ENCODE measurements at places on chromosomes 7 and 10. TPM values are rescaled to one million over a fixed set of nuclear protein-coding genes. Genes with fewer than 3 reads are reported as not detected.

Gene HOXA10
- 1.8 TPM for total RNA-seq

Gene THSD7A
- 28.3 TPM for total RNA-seq

Gene PBLD
- 4.2 TPM for total RNA-seq

Gene TRIL
- total RNA-seq, result 31.8 TPM

Gene KBTBD2
- 109 TPM for total RNA-seq

Gene CLDN4
- total RNA-seq, result under 0.01 TPM

Gene DLX5
- not detected for total RNA-seq

Gene CHRM2
- not detected for total RNA-seq

Gene SLC18A3
- not detected for total RNA-seq

Gene SPDYE1
- not detected for total RNA-seq

Gene PILRA
- 0.22 TPM for total RNA-seq

Gene TAS2R41
- not detected for total RNA-seq

Gene UPP1
- total RNA-seq, result 4.2 TPM

Gene STOX1
- 0.09 TPM for total RNA-seq

Gene PGAM2
- not detected for total RNA-seq

Gene ITPRID1
- total RNA-seq, result not detected

Gene TRIM73
- total RNA-seq, result 2.0 TPM
